ENCODE measurements at places on chromosomes 3 and 15.

- DNase-seq: no peak
Measured at GRCh38 chr3:63344661-63345060, 66.6 kb downstream of the SYNPR start.

DNA sequence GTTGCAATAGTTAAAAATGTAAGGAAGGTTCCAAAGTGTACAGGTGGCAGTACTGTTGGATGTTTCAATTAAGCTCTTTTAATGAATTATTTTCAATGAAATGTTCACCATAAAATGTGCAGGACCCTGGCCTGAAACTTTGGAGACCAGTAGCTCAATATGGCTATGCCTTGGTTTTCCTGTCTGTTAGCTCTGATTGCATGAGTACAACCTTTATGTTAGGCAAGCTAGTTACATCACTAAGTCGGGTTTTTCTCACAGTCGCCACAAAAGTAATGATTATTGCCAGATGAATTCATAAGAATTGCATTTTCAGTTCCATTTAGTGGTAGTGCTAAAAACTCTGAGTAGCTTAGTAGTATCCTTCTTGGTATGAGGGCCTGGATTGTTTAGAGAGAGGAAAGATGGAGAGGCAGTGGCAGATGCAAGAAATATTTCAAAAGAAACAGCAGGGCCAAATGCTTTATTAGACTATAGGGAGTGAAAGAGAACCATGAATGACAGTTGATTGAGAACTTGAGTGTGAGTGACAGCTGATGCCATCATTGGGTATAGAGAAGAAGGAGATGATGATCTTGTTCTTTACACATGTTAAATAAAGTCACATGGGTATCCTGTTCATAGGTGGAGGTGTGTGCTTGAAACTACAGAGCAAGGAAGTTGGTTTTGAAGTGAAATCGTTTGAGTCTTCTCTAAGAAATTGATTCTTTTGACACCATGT, 109.5 kb downstream of the AKAP13 start:
- DNase-seq: no peak

DNA sequence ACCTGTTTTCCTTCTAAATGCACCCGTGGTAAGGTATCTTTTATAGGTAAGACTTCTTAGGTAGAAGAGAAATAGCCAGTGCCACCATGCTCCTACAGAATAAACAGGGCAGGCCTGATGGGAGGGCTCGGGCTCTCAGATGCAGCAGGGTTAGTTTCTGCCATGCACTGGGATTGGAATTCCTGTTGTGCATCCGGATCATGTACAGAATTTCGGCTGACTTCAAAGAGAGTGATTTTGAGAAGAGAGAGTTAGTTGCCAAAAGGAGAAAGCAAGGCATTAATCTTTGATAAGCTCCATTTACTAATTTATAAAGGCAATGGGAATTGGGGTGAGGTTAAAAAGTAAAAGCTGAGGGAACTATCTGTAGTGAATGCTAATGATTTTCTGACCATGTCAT, 211.2 kb downstream of the WDR72 start:
- DNase-seq: no peak

DNA sequence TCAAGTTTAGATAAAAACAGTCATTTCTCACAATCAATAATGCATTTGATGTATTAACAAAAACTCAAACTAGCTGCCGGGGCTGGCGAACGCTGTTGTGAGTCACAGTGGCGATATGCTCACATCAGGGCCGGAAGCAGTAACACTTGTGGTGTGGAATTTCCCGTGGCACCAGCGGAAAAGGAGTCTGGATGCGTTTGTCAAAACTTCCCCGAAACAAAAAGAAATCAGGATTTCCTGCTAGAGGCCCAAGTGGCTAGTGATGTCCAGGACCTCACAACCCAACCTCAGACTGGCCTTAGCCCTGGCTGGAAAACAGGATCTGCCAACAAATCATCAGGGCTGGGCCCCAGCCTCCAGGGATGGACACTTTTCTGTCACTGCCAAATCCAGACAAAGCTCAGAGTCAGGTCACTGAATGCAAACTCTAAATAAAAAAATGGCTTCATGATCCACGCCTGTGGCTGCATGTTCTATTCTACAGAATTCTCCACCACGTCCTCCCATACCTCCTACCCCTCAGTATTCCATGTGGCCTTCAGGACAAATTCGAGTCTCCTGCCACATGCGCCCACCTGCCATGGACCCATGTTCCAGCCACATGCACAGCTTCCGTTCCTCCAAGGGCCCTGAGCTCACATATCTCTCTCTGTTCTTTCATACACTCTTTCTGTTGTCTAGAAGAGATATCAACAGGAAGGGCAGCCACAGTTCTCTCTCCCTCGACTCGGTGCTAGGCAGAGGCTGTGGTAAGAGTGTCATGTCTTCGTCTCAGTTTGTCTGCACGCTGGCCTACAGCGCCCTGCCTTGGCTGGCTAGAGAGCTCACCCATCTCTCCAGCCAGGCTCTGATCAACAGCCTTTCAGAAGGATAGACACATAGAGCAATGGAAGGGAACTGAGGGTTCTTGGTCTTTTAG, 35.4 kb downstream of the EHD4 start:
- peak; percentile 60 for DNase-seq

- no peak for DNase-seq
Measured at GRCh38 chr3:3559786-3560185, 239.4 kb upstream of the LRRN1 start.

GRCh38 chr3:8635631-8636030, 9.0 kb downstream of the SSUH2 start:
- DNase-seq: no peak

DNA sequence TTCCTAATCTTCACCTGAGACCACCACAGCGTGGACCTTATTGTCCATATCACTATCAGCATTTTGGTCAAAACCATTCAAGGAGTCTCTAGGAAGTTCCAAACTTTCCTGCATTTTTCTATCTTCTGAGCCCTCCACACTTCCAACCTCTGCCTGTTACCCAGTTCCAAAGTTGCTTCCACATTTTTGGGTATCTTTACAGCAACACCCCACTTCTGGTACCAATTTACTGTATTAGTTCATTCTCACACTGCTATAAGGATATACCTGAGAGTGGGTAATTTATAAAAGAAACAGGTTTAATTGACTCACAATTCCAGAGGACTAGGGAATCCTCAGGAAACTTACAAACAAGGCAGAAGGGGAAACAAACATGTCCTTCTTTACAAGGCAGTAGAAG, 103.3 kb upstream of the CBLB start:
- no peak for DNase-seq

GRCh38 chr15:94670438-94671034, 439.2 kb downstream of the MCTP2 start:
- DNase-seq: no peak

DNA sequence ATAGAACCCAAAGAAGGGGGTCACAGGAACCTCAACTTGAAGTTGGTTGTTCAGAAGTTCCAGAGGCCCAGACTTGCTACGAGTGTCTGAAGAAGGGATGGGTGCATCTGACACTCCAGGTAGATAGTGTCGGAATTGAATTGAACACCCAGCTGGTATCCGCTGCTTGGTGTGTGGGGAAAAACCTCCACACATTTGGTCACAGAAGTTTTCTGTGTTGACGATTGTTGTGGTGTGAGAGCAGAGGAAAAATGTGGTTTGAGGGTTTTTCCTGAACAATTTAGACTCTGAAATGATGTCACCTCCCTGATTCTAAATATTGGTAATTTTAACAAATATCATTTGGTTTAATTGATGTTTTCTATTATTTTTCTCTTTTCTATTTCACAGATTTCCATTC, 218.8 kb upstream of the CTNNB1 start:
- DNase-seq: no peak

DNA sequence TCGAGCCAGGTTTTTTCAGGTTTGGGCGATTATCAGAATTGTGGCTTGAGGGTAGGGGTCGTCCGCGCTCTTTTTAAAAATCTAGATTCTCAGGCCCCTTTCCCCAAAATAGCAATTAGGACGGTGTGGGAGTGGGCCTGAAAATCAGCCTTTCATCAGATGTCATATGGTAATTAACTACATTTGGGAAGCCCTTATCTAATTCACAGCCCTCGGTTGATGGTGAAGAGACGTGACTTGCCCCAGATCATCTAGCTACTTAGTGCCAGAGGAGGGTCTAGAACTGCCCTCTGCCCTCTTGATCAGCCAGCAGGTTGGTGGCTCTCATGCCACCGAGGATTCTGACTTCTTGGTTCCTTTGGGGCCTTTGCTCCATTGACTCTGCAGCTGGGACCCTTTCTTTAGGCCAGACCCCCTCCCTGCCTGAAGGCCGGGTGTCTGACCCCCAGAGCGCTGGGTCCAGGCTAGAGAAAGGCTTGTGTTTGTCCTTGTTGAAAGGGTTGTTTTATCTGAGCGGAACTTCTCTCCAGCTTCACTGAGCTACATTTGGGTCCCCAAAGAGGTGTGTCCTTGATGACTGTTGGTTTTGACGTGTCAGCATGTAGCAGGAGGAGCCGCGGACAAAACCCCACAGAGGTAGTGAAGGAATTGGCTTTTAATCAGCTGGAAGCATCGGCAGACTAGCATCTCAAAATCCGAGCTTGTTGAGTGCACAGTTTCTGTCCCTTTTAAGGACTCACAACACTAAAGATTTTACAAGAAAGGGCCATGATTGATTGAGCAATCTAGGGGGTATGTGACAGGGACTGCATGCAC, 857 bp downstream of the AEN start:
- no peak for DNase-seq

GRCh38 chr3:174614036-174614435, 245.1 kb upstream of the NAALADL2 start:
- no peak for DNase-seq

- DNase-seq: no peak
Measured at GRCh38 chr3:172065527-172065926, 26.1 kb downstream of the FNDC3B start.

GRCh38 chr3:115523458-115523857, 99.9 kb upstream of the GAP43 start:
- DNase-seq: no peak

DNA sequence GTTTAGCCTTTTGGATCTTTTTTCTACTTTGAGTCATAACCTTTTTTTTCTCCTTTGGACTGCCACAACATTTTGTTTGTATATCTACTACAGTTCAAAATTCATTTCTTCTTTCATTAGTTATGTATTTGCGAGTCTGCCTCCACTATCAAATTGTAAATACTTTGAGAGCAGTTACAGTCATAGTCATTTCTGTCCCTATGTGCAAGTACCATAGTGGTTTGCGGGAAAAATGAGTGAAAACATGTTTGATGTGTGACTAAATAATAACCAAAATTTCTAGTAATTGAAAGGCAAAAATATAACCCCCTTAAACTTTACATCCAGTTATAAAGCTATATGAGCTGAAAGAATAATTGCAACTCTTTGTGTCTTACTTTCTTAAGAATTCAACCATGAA, 45.8 kb upstream of the CCDC50 start:
- no peak for DNase-seq

- no peak for DNase-seq
Measured at GRCh38 chr3:59531994-59532393, 482.2 kb upstream of the CFAP20DC start.

DNA sequence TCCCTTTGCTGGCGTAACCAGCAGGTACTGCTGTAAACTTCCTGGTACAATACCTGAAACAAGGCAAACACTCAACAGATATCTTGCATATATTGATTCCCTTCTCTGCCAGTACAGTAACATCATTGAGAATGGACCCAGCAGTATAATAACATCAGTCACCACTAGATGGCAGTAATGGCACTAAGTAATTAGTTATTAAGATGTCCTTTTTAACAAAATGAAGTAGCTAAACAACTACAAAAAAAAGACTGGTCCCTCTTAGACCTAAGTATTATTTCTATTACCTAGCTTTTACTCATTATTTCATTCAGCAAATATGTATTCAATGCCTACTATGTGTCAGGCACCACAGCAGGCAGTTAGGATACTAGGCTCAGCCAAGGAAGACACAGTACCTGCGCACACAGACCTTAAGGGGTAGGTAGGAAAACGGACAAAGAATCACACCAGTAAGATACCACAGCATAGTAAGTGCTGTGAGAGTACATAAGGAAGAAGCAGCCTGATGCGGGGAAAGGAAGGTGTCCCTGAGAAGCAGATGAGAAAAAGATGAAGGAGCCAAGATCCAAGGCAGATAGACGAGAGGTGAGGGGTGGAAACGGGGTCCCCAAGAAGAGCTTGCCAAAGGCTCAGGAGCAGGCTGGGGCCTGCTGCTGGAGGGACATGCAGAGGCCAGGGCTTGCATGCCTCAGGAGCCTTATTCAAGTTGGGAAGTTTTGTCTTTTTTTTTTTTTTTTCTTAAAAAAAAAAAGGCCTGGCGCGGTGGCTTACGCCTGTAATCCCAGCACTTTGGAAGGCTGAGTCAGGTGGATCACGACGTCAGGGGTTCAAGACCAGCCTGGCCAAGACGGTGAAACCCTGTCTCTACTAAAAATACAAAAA, 102.7 kb upstream of the CHD2 start:
- no peak for DNase-seq

DNA sequence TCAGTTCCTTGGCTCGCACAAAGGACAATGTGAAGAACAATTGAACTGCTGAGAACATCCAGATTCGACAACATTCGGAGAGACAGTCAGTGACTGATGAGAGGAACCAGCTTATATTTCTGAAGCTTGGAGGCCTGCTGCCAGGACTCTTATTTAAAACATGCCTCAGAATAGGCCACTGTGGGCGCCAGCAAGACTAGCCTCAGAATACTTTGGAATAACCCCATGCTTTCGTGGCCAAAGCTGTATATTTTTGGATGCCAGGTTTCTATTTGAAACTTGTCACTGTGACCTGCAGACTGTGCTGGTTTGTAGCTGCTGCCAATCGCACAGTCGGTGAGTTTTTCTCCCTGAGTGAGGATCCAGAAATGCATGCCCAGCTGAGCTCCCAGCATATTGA, 129.9 kb upstream of the UBE3A start:
- no peak for DNase-seq

GRCh38 chr15:39083213-39083612, 497.7 kb upstream of the THBS1 start:
- DNase-seq: no peak

DNA sequence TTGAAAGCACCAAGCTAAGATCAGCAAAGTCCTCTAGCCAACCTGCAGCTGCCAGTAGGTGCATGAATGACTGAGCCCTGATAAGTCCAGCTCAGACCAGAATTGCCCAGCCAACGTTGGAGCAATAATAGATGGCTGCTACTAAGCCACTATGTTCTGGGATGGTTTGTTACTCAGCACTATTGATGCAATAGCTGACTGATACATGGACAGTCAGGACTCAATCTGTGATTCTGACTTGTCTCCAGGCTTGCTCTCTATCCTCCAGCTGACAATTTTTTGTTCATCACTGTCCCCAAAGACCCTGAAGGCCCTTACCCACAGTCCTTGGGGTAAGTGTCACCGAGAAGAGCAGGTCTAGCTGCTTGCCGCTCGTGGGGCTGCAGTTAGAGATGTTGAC, 55.3 kb downstream of the CDCP1 start:
- DNase-seq: no peak
